ENCODE measurements at places on chromosomes 12 and 14. TPM values are rescaled to one million over a fixed set of nuclear protein-coding genes. Genes with fewer than 3 reads are reported as not detected.

The CIROP gene
- total RNA-seq = not detected

The IRAK3 gene
- 9.8 TPM for total RNA-seq

The CLBA1 gene
- total RNA-seq = 6.5 TPM

The SPTB gene
- total RNA-seq = not detected

The NFATC4 gene
- total RNA-seq = 11.4 TPM

The C12orf50 gene
- not detected for total RNA-seq

The BEST3 gene
- total RNA-seq = 0.29 TPM
